CD4-positive, alpha-beta memory T cell (primary cell): ENCODE measurements at places on chromosomes 6 and 20. TPM values are rescaled to one million over a fixed set of nuclear protein-coding genes. Genes with fewer than 3 reads are reported as not detected.

GRCh38 chr6:164042212-164042611, 627.7 kb downstream of the QKI start:
- no peak overlapping the region for H3K27ac ChIP-seq
- no peaks in the 10 kb centered on the region for H3K4me1 ChIP-seq
- H3K27me3 ChIP-seq: no peaks in the 10 kb centered on the region
- H3K36me3 ChIP-seq: no peaks in the 10 kb centered on the region

- H3K4me1 ChIP-seq: peaks cover 47% of the 10 kb centered on the region
- H3K4me3 ChIP-seq: peak overlapping the region; percentile 97
- H3K27ac ChIP-seq: peak overlapping the region; percentile 90
- no peaks in the 10 kb centered on the region for H3K27me3 ChIP-seq
Measured at GRCh38 chr6:52362443-52363227, 684 bp downstream of the PAQR8 start.

GRCh38 chr6:27667016-27667656, 194.2 kb upstream of the ZNF184 start:
- H3K4me3 ChIP-seq: no peak overlapping the region
- peaks cover 66% of the 10 kb centered on the region for H3K27me3 ChIP-seq
- H3K4me1 ChIP-seq: peaks cover 10% of the 10 kb centered on the region
- no peak for DNase-seq
- no peak overlapping the region for H3K27ac ChIP-seq

- H3K4me3 ChIP-seq: no peak overlapping the region
- H3K27me3 ChIP-seq: no peaks in the 10 kb centered on the region
- H3K4me1 ChIP-seq: no peaks in the 10 kb centered on the region
- no peak overlapping the region for H3K27ac ChIP-seq
- no peak for DNase-seq
- no peaks in the 10 kb centered on the region for H3K36me3 ChIP-seq
Measured at GRCh38 chr20:58950603-58951002, 30.5 kb upstream of the NELFCD start.

DNA sequence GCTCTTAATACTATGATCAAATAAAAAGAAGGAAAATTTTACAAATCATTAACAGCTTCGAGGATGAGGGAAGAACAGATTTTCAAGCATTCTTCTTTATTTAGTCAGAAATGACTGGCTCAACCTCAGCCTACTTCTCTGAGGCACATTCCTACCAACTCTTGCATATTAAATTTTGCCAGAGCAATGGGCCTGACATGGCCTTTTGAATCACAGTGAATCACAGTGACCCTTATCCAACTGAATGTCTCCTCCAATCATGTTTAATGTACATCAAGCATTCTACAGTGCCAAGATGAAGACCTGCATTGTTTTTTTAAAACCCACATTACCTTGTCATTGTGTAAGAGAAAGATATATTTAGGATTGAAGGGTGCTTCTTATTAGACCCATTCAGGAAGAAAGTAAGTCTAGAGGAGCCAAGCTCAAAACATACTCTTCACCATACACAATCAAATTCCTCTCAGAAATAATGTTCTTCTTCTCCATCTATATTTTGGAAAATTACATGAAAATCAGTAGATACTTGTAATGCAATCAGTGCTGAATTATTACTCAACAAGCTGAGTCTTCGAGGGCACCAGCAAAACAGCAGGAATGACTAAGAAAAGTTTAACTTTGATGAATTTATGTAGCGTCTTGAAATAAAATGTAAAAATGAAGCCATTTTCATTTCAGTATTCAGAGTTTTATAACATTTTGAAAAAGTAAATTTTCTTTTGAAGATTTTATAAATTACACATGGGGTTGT, 44.1 kb upstream of the MOXD1 start:
- no peak for DNase-seq
- no peaks in the 10 kb centered on the region for H3K27me3 ChIP-seq
- H3K4me3 ChIP-seq: no peak overlapping the region
- no peak overlapping the region for H3K27ac ChIP-seq
- no peaks in the 10 kb centered on the region for H3K36me3 ChIP-seq
- no peaks in the 10 kb centered on the region for H3K4me1 ChIP-seq

DNA sequence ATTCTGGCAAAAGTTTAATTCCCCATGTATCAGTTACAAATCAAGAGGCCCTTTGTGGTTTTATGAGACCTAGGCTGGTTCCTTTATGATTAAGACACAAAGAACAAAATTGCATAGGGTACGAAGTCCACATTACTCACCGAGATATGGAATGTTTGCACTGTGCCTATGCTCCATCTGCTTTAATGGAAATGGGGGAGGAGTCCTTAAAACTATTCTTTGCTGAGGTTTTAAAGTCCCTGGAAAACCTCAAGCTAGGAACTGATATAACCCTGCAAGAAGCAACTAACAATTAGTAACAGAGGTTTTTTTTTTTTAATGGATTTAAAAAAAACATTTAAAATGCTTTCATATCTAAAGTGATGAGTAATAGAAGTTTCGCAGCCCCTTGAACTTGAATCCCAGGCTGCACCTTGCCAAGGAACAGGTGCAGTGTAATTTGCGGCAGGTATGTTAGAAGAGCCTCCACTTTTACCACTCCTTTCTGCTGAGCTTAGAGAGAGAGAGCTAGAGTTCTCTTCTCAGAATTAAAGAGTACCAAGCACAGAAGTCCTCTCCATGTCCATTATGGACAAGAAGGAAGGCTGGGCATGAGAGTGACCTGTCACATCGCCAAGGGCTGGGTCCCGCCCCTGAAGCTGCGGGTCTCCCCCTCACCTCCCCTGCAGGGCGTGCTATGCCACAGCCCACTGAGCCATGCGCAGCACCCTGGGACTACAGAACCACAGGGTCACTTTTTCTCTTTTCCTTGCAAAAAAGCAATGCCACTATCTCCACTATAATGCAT, 2.3 kb downstream of the SERPINB1 start:
- no peaks in the 10 kb centered on the region for H3K27me3 ChIP-seq
- H3K4me3 ChIP-seq: no peak overlapping the region
- no peak for DNase-seq
- H3K36me3 ChIP-seq: peaks cover 37% of the 10 kb centered on the region
- peaks cover 46% of the 10 kb centered on the region for H3K4me1 ChIP-seq

Gene SLC17A9
- polyA plus RNA-seq: not detected
